ENCODE measurements at places on chromosomes 1 and 21.

- DNase-seq: no peak
Measured at GRCh38 chr1:234926264-234926558, 202.4 kb downstream of the TOMM20 start.

GRCh38 chr1:242523719-242524570 lies 552 bp downstream of the PLD5 start:
- DNase-seq: no peak

- peak; percentile 45 for DNase-seq
Measured at GRCh38 chr1:192952646-192953045, 106.5 kb downstream of the UCHL5 start.

DNA sequence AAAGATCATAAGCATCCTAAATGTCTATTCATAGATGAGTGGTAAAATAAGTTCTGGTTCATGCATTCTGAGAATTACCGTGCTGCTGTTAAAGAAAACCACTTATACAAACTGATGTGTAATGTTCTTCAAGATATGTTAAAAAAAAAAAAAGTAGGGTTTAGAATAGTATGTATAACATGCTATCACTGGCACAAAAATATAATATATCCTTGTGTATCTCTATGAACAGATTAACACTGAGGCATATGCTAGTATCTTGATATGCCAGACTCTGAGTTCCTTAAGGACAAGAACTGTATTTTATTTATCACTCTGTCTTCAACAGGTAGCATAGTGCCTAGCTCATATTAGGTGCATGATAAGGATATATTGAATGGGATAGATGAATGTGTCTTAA lies 108.9 kb downstream of the HS2ST1 start:
- no peak for DNase-seq

GRCh38 chr1:185309566-185309965 lies 7.5 kb downstream of the IVNS1ABP start:
- DNase-seq: no peak

DNA sequence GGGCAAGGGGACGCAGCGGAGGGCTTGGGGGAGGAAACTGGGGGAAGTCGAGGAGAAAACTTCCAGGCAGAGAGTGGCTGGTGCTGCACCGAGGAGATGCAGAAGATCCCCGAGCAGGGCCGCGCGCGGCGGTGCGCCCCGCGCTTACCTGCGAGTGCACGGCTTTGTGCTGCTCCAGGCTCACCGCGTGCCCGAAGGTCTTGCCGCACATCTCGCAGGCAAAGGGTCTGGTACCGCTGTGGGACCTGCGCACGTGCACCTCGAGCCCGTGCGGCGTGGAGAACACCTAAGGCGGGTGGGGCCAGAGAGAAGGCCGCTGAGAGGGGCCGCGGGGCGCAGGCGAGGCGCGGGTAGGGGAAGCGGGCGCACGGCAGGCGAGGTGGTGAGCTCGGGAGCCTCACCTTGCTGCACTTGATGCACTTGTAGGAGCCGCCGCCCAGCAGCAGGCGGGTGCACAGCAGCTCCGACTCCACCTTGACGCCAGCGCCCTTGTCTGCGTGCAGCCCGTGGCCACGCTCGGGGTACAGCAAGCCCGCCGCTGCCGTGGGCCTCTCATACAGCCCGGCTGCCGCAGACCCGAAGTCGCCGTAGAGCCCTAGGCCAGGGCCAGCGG lies 6.4 kb downstream of the GFI1 start:
- DNase-seq: no peak

GRCh38 chr1:159092036-159092760 lies 15.6 kb upstream of the AIM2 start:
- peak; percentile 77 for DNase-seq

GRCh38 chr1:232274236-232274855 lies 355.6 kb downstream of the SIPA1L2 start:
- DNase-seq: no peak

GRCh38 chr21:44952929-44953627 lies 13.2 kb downstream of the SLX9 start:
- no peak for DNase-seq

- DNase-seq: no peak
Measured at GRCh38 chr21:29449306-29449950, 150.7 kb downstream of the BACH1 start.

- DNase-seq: peak; percentile 74
Measured at GRCh38 chr1:208173749-208174148, 70.4 kb downstream of the PLXNA2 start.

DNA sequence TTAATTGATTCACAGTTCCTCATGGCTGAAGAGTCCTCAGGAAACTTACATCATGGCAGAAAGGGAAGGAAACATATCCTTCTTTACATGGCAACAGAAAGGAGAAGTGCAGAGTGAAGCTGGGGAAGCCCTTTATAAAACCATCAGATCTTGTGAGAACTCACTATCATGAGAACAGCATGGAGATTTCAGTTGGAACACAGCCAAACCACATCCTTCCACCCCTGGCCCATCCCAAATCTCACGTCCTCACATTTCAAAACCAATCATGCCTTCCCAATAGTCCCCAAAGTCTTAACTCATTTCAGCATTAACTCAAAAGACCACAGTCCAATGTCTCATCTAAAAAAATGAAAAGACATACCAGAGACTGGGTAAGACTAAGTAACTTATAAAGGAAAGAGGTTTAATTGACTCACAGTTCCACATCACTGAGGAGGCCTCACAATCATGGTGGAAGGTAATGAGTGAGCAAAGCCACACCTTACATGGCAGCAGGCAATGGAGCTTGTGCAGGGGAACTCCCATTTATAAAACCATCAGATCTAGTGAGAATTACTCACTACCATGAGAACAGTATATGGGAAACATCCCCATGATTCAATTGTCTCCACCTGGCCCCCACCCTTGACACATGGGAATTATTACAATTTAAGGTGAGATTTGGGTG lies 105.2 kb downstream of the MRPL39 start:
- no peak for DNase-seq

- no peak for DNase-seq
Measured at GRCh38 chr1:229334269-229334668, 8.6 kb downstream of the CCSAP start.

- DNase-seq: peak; percentile 43
Measured at GRCh38 chr21:46662765-46663500, 27.5 kb downstream of the PRMT2 start.

DNA sequence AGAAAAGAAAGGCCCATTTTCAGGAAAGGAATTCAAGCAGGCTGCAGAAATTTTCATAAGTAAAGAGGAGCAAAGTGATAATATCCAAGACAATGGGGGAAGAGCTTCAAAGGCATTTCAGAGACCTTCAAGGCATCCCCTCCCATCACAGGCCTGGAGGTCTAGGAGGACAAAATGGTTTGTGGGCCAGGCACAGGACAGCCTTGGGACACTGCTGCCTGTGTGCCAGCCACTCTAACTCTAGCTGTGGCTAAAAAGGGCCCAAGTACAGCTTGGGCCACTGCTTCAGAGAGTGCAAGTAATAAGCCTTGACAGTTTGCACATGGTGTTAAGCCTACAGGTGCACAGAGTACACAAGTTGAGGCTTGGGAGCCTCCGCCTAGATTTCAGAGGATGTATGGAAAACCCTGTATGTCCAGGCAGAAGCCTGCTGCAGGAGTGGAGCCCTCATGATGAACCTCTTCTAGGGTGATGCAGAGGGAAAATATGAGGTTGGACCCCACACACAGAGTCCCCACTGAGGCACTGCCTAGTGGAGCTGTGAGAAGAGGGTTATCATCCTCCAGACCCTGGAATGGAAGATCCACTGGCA lies 51.8 kb upstream of the ZSWIM5 start:
- DNase-seq: no peak

- DNase-seq: peak; percentile 87
Measured at GRCh38 chr1:159854693-159855192, 7.7 kb downstream of the VSIG8 start.

- peak; percentile 27 for DNase-seq
Measured at GRCh38 chr1:112083487-112083886, 94.0 kb upstream of the KCND3 start.

- DNase-seq: no peak
Measured at GRCh38 chr1:193676996-193677549, 490.7 kb upstream of the B3GALT2 start.

DNA sequence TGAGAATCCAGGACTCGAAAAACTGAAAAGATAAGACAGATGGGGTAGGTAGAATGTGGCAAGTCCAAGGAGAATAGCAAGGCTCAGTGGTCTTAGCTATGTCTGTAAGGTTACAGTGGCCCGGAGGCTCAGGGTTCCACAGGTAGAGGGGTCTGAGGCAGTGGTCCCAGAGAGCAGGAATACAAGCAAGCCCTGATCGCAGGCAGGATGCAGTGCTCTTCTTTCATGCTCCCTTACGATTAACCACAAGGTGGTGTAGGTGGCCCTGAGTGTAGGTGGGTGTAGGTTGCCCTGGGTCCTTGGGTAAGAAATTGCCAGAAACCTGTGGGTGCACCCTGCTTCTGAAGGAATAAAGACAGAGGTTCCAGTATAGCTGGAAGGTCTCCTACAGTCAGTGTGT lies 99.1 kb upstream of the RAB3GAP2 start:
- DNase-seq: no peak

DNA sequence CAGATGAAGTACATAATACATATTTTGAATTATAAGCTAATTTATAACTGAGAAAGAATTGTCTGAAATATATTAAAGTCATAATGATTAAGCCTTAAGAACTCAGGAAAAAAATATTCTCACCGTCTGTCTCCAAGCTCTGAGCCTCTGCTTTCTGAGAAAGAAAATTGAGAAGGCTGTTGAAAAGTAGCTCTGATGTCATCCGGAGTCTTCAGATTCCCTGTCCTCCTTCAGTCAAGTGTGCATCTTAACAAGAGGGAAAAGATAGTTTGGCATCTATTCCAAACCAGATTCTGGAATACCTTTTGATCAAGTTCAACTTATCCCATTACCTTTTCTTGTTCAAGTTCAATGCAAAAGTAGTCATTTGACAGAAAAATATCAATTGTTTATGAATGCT lies 50.6 kb downstream of the NRIP1 start:
- no peak for DNase-seq

DNA sequence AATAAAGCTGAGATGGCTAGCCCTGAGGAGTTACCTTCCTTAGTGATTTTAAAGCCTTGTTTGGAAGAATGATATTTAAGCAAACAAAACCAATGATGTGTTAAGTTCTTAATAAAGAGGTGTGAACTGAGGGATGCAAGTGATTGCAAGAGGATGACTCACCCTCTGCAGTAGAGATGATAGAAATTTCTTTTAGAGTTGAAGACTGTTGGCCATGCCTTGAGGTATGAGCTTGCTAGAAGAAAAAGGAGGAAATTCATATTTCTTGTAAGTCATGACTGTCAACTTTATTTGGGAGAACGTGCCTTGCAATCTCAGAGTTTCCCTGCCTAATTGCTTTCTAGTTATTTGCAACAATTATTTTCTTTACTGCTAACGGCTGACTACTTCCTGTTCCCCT lies 94.7 kb downstream of the PLA2G4A start:
- no peak for DNase-seq

GRCh38 chr1:222852326-222852725 lies 37.5 kb downstream of the DISP1 start:
- peak; percentile 11 for DNase-seq

- no peak for DNase-seq
Measured at GRCh38 chr1:28811766-28812668, at the start of gene OPRD1. Gene OPRD1 (plus strand): TSS chr1:28812170. CDS start chr1:28812384, 214 bp downstream.

DNA sequence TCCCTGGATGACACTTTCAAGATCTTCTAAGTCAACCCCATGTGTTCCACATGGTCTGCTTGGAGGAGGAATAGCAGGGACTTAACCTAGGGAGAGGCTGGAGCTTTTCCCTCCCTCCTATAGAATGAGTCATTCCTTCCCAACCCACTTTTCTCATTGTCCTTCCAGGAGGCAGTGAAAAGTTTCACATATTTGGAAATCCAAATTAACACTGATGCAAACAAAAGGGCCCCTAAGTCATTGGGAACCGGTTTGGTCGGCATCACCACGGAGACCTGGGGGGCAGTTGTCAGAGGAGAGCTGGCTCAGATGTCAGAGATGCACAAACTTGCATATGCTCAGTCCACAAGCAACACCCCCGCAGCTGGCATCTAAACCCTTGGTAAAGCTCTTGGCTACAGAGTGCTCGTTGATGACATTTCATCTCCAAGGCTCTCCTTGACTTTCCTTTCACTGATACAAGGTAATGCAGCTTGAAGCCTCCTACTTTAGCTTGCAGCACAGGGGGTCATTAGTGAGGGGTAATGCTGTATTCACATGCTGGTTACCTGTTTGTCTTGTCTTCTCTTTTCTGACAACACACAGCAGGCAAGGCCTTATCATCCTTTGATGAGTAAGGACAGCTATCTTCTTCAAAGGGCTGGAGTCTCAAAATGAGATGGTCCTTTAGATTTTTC lies 12.3 kb upstream of the LRRC8D start:
- DNase-seq: peak; percentile 32

DNA sequence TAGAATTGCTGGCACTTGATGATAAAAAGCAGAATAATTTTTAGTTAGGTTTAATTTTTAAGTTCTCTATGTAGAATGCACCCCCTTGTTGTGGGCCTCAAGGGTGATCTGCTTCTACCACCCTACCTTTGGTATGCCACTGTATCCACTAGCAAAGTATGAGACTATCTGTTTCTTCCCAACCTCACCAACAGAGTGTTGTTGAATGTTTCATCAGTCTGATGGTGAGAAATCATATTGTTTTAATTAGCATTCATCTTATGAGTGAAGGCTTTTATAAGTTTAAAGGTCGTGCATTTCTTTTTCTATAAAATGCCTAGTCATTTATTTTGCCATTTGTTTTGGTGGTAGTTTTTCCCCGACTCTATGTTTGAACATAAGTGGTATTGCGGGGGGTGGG lies 141.0 kb downstream of the MAGI3 start:
- DNase-seq: no peak

GRCh38 chr1:116492358-116492811 lies 78.4 kb downstream of the CD58 start:
- DNase-seq: peak; percentile 73

- no peak for DNase-seq
Measured at GRCh38 chr1:7616953-7617352, 154.1 kb upstream of the VAMP3 start.

DNA sequence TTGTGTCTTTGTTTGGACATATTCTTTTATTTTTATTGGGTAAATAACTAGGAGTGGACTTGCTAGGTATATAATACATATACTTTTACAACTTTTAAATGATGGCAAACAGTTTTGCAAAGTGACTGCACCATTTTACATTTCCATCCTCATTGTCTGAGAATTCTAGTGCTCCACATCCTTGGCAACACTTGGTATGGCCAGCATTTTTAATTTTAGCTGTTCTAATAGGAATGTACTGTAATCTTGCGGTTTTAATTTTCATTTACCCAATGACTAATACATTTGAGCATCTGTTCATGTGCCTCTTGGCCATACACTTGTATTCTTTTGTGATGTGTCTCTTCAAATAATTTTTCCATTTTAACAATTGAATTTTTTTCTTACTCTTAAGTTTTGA lies 37.0 kb upstream of the ATP6V1G3 start:
- DNase-seq: peak; percentile 86

- DNase-seq: no peak
Measured at GRCh38 chr1:1547011-1547410, 6.6 kb upstream of the TMEM240 start.

- DNase-seq: no peak
Measured at GRCh38 chr21:15566703-15567102, 163.1 kb upstream of the USP25 start.

- DNase-seq: no peak
Measured at GRCh38 chr1:234164098-234164709, 209.1 kb upstream of the COA6 start.

- DNase-seq: no peak
Measured at GRCh38 chr1:185679220-185679619, 55.0 kb upstream of the HMCN1 start.
